Cerebellum (tissue), 4 donors: ENCODE measurements at places on chromosomes 7 and 10.

DNA sequence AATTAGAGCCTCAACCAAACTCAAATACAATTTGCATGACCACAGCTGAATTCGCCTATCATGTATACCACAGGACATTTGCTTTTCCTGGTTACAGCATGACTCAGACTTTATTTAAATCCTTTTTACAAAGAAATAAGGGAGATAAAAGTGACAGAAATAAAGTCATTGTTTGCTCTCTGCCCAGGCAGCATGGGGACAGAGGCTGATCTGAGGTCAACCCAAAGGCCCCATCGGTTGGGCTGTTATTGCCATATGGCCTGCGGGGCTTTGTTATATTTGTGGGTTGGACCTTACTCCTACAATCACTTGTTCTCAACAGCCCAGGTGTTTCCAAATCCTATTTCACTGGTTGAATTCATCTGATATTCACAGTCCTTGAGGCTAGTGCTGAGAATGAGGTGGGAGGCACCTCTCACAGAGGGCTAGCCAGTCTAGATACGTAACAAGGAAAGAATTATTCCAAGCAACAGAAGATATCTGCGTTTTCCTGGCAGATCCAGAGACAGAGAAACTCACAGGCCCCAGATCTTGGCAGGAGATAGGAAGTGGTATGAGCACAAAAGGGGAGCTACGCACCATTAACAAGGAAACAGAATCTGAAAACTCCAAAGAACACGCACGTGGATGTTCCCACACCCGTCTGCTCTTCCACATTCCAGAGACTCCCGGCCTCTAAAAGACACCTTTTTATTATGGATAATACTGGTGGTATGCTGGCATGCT is 117.3 kb downstream of the HIPK2 start:
- DNase-seq, result no peak

GRCh38 chr7:66757939-66758338 is 17.4 kb downstream of the RABGEF1 start:
- no peak for DNase-seq

DNA sequence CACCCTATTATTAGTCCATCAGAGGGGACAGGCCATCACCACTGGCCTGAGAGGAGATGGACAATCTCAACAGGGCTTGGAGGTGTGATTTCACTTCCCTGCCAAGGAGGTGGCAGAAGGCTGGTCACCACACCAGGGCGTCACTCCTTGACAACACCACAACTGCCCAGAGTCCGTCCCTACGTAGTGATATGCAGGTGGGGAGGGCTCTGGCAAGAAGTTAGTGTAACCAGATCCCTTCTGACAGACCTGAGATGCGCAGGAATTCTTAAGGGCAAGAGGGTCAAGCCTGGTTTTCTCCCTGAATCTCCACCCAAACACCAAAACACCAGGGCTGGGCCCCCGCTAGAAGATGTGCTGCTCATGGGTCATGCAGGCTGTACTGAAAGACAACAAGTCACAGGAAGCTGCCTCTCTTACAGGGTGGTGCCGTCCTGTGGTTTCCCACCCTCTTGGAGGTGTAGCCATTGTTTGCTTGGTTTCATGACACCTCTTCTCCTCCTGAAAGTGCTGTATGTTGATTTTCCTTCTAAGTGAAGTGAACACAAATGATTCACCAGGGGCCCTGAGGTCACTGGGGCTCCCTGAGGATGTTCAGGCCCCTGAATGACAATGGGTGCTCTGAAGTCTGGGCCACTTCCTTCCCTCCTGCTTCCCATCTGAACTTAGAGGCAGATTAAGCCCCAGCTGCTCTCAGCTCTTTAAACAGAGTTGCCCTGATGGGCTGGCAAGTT is 27.1 kb downstream of the ATXN7L1 start:
- no peak for DNase-seq

GRCh38 chr7:31126976-31127375 is 74.9 kb downstream of the ADCYAP1R1 start:
- no peak for DNase-seq

DNA sequence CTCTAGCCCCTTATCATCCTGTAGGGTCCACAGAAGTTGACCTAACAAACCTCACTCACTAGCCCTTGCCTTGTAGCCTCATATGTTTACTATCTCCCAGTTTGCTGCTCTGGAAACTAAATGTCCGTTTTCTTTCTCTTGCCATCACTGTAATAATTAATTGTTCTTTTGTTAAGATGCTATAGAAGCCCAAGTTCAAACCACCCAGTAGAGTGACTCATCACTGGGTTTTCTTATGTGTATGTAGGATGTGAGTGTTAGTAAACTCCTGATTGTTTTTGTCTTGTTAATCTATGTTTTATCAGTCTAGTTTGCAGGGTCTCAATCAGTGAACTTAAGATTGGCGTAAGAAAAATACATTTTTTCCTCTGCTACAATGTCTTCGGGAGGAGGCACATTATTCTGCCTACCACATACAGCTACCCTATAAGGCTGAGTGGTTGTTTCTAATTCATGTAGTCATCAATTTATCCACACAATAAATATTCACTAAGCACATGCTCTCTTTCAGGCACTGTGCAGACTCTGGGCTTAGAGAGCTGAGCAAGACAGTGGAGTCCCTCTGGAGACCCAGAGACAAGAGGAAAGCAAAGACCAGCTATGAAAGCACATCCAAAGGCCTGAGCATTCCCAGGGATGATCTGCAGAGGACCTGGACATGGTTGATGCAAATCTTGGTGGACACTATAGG is 474.1 kb upstream of the AKR1E2 start:
- DNase-seq, result no peak

DNA sequence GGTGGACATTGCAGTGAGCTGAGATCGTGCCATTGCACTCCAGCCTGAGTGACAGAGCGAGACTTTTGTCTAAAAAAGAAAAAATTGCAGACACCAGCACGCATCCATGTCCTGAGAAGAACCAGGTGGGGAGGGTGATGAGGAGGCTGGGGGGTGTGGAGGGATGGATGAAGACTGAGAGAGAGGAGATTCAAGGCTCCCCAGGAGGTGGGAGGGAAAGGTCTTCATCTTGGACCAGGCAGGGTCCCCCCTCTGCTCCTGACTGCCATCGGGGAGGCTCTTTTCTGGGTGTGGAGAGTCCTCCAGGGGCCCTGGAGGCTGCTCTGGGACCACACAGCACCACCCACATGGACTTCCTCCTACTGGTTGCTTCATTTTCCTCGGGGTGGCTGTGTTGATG is 1.5 kb downstream of the SCART1 start:
- DNase-seq, result no peak

GRCh38 chr10:75191821-75192568 is 18.6 kb upstream of the VDAC2 start:
- no peak for DNase-seq

GRCh38 chr7:36305226-36305625 is 84.4 kb upstream of the ANLN start:
- DNase-seq, result no peak

DNA sequence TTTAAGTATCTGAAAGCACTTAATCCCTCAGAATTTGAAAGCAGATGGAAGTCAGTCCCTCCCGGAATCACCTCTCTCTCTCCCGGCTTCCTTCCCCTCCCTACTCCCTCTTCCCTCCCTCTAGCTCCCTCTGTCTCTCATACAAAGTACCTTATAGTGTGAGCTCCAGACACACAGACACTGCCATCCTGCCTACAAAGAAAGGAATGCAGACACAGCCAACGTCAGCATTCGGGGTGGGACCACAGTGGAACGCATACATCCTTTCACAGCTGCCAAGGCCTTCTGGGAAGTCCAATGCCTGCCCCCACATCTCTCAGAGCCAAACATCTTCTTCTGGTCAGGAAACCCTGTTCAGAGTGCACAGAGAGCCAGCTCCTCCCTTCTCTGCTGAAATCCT is 9.3 kb downstream of the NOD1 start:
- peak; percentile 51 for DNase-seq

- DNase-seq, result no peak
Observed at GRCh38 chr10:124674768-124675222, 69.4 kb downstream of the FAM53B start.

DNA sequence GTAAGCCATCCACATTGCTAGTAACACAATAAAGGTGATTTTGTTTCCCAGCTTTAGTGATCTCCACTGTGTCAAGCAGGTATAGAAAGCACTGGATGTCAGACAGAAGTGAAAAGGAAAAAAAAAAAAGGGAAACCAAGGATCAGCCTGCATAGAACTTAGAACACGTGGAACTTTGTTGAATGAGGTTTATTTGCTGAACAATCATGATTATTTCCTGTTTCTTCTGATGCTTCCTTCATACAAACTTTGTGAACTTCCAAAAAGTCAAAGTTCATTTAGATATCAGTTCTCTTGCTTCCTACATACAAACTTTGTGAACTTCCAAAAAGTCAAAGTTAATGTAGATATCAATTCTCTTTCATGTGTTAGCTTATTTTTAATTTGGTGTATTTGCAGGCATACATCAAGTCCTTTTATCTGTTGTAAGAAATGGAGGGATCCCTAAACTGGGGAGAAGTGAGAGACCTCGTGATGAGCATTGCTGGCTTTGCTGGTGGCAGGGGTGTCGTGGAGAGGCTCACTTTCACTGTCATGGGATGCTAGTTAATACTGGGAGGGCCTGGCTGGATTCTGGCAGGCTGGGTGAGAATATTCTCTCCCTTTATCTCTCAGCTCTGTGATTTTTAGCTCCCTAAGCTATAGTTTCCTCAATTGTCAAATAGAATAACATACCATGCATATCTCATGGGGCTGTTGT is 298.4 kb downstream of the INHBA start:
- DNase-seq, result no peak

- no peak for DNase-seq
Observed at GRCh38 chr10:32445036-32445435, 904 bp upstream of the CCDC7 start.

- no peak for DNase-seq
Observed at GRCh38 chr10:11186374-11186773, 168.7 kb downstream of the CELF2 start.

- no peak for DNase-seq
Observed at GRCh38 chr10:113108948-113109347, 158.9 kb downstream of the TCF7L2 start.

DNA sequence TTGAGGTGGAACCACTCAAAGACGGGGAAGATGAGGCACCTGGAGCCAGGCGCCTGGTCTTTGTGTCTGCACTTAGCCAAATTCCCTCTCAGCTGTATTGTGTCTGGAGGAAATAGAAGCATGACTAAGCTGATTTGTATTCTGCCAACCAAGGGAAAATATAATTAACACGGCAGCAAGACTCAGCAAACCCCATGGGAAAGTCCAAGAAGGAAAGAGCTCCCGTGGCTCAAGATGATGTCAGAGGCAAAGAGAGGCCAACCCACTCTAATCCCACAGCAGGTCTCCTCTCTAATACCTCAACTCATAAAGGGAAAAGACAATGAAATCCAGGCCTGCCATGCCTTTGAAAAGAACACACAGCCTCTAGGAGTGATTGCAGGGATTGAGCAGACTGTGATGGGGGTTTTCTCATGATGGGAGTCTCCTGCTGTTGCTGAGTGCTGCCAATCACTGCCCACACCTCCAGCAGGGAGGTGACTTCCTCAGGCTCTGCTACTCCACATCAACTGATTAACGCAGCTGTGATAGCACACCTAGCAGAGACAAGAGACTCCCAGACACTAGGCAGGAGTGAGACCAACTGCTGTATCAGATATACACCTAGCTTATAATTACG is 255.5 kb upstream of the C7orf33 start:
- no peak for DNase-seq

DNA sequence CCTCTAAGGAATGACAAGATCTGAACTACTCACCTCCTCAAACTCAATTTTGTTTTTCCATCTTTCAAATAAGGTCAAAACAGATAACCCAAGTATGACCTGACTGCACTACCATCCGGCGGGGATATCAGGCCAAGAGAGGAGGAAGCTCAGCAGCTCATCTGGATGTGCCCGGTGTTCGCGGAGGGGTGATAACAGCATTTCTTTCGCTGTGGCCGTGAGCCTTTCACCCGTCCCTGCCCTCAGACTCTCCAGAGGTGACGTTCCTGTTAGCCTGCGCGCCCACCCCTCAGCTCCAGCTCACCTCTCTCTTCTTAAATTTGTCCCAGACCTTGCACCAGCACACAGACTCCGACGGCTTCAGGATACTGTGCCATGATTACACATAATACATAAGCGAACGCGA is 526 bp downstream of the ZNF248 start:
- peak; percentile 17 for DNase-seq

DNA sequence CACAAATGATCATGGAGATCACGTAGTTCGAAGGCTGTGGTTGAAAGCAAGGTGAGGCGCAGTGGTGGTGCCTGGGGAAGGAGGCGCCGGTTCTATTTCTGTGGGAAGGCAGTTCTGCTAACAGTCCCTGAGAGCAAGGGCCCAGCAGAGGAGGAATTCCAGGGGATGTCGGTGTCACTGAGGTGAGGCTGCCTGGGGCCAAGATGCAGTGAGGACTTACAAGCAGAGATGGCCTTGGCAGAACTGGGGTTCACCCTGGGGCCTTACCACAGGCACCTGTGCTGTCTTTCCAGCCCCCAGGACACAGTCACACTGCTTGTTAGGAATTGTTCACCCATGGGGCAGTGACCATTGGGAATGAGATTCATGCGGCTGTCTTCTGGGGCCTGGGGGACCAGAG is 26.7 kb downstream of the GBX1 start:
- DNase-seq, result no peak

DNA sequence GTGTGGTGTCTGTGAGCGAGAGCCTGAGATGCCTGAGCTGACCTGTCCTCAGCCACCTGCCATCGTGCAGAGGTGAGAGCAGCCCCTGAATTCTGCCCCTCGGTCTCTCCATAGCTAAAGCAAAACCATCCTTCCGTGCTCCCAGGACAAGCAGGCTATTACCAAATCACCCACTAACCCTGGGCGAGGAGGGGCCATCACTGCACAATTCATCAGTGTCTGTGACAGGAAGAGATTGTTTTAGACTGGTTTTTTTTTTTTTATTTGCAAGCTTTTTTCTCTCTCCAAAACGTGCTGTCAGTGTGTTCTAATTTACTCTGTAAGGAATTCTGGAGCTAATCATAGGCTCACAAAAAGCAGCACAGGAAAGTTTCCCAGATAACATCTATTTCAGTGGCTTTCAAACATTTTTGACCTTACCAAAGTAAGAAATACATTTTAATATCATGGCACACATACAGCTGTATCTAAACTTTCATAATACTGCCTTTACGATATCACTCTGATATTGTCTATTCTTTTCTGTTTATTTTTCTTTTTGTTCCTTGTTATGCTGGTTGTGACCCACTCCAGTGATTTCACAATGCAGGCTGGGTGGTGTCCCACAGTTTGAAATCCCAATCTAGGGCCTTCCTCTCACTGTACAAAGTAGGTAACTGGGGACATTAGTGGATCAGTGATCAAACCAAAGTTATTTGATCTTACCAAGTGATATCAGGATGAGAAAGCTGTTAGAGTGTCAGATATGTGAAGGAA is 62.8 kb downstream of the EGFR start:
- no peak for DNase-seq

DNA sequence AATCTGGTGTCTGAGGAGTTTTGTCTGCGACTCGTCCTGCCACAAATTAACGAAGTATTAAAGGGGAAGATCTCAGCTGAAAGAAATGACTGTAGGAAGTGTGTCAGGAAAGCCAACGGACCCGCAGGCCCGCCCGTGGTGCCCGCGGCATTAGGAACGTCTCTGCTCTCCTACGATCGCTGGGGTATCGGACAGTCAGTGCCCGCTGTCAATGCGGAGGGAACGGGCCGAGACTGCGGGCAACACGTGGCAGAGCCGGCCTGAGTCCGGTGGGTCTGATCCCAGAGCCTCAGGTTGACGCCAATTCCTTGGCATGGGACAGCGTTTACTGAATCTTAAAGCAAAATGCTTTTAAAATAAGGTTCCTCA is 128.7 kb downstream of the KBTBD2 start:
- DNase-seq, result no peak

GRCh38 chr10:103452506-103453230 is 498 bp upstream of the CALHM2 start:
- DNase-seq, result no peak

GRCh38 chr7:18474944-18475343 is 20.6 kb upstream of the HDAC9 start:
- DNase-seq, result no peak
